Stimulated activated CD4-positive, alpha-beta T cell treated with anti-CD3 and anti-CD28 coated beads, Interleukin-15, amount 100 ng/mL, for 1 hour (primary cell): ENCODE measurements at places on chromosomes 11 and 22.

- DNase-seq: no peak
These were observed 17.9 kb downstream of the OSBPL5 start for GRCh38 chr11:3147257-3147619.

DNA sequence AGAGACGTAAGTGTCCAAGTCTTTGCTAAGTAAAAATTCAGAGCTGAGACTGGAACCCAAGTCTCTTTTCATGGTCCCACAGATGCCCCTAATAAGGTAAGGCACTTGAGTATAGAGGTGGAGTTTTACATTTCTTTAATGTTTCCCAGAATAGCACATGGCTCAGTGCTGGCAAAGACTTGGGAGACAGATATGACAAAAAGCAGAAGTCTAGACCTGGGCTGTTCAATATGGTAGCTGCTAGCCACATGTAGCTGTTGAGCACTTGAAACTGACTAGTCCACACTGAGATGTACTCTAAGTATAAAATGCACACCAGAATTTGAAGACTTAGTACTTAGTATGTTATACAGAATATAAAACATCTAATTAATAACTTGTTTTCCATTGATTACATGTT, 17.6 kb downstream of the VSTM5 start:
- no peak for DNase-seq

DNA sequence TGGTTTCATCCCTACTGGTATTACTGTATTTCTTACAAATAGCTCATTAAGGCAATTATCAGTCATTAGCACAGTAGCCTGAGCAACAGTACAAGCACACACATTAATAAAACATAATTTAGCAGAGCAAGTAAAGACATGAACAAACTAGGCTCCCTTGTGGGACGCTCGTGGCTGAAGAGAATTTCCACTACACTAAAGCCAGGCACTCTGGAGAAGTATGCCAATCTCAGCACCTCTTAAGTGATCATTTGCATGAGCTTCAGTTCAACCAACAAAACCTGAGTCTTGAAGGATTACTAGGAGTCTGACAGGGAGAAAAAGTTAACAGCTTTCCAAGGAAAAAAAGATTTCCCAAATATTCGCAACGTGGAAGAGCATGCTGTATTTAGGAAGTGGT, 109.1 kb downstream of the LARGE1 start:
- DNase-seq: no peak

- DNase-seq: no peak
These were observed 2.7 kb upstream of the CPT1A start for GRCh38 chr11:68844376-68844775.

DNA sequence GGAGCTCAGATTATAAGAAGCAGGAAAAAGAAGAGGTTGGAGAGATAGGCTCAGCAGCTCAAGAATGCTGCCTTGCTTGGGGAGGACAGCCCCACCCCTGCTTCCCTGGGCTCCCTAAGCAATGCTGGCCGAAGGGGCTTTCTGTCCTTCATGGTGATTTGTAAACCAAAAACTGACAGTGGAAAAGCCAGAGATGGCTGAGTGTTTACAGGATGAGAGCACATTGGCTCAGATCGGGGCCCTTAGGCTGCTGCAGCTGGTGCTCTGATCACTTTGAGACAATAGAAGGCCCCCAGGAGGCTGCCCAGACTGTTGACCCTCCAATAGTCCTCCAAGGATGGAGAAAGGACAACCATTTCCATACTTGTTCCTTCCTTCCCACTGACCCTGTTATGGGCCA, 28.8 kb upstream of the AMOTL1 start:
- no peak for DNase-seq

DNA sequence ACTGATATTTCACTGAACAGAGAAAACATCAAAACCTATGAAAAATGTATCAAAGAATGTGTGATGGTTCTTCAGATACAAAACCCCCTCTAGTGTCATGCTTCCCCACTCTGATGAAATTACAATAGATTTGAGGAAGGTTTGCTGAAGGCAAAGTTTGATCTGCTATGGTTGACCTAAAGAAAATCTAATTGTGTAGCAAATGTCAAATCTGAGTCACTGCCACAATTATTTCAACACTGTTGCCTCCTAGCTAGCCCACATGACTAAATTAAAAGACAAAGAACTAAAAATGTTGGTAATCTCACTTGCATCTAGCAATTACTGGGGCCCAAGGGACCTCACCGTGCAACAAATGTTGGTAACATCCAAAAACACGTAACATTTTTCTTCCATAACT, 728.0 kb downstream of the DLG2 start:
- DNase-seq: no peak

DNA sequence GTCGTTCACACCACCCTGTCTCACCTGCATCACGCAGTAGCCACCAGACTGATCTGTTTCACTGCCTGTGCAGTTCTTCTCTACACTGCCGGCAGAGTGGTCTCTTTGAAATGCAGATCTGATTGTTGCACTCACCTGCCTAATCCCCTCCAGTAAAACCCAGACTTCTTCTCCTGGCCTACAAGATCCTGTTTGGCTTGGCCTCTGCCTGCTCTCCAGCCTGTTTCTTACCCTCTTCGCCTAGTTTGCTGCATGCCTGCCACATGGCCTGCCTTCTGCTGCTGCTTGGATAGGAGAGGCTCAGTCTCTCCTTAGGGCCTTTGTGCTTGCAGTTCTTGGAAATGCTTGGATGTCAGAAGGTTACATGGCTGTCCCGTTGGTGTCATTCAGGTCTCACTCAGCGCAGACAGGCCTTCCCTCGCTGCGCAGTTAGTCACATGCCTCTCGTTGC, 42.0 kb downstream of the PACS1 start:
- DNase-seq: no peak

- no peak for DNase-seq
These were observed 14.7 kb downstream of the ZDHHC24 start for GRCh38 chr11:66530927-66531709.

GRCh38 chr11:10808553-10809372, at the start of gene EIF4G2:
EIF4G2 (minus strand) TSS chr11:10808926.
- DNase-seq: peak; percentile 96

GRCh38 chr11:77425346-77425745, 48.5 kb downstream of the PAK1 start:
- DNase-seq: no peak

GRCh38 chr11:128451652-128452470, 135.5 kb downstream of the ETS1 start:
- no peak for DNase-seq

DNA sequence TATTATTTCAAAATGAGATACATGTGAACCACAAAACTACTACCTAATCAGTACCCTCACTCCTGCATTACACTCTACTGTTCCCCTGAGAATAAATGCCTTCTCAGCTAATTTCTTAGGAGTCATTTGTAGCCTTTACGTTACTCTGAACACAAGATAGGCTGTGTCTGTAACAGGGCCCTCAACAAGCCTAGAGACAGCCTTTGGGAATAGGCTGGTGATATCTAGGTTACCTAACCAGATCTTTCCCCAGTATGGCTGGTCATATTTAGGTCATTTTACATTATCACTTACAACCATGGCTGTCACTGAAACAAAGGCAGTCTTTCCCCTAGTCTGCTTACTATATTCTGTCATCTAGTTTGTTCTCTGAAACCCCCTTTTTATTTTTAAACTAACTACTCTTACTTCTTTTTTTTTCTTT, 14.2 kb downstream of the ATM start:
- DNase-seq: no peak
